ENCODE measurements at places on chromosomes 13 and 19.

- DNase-seq = no peak
These were observed 41.5 kb downstream of the NOTCH3 start for GRCh38 chr19:15159251-15159650.

GRCh38 chr13:110258876-110259631 lies 47.9 kb downstream of the COL4A1 start:
- DNase-seq = no peak

DNA sequence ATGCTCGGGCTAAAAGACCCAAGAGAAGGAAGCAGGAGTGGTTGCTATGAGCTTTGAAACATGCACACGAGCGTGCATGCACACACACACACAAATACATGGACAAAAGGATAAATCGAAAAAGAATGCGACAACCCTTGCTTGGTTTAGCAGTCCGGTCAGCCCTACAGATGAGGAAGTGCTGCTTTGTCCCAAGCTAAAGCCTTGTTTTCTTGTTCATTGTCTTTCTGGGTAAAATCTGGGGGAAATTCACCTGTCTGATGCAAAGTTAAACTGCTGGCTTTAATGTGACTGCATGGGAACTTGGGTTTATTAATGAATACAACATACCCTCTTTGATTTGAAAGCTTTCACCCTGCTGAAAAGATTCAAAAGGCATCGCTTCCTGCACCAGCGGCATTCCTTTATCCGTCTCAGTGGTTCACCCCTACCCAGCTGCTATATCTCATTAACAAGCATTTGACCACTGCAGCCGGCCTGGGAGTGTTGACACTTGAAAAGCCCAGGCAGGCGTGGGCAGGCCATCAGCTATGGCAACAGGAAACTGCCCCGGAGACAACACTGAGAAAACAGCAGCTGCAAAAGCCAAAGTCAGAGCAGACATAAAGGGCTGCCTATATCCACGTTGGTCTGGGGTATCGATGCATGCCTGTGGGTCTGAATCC lies 301.7 kb downstream of the NDFIP2 start:
- DNase-seq = no peak

GRCh38 chr13:99218126-99218525 lies 17.5 kb downstream of the UBAC2 start:
- DNase-seq = no peak

DNA sequence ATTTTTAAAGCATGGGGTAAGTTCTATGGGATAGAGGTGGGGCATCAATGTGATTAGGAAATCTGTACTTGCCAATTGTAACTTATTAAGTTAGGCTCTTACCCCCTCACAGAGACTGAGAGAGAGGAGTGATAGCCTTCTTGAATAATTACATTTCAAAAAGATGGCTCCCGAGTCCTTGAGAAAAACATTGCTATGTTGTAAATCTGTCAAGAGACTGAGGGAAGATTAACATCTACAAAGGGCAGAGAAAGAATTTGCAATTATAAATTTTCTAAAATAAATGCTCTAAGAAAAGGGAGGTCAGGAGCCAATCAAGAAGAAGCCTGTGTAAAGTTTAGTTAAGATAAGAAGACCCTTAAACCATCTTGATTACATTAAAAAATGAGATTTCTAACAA lies 1570.8 kb downstream of the OLFM4 start:
- DNase-seq = no peak

GRCh38 chr19:40599331-40599901 lies 1.8 kb upstream of the LTBP4 start:
- peak; percentile 21 for DNase-seq

- DNase-seq = no peak
These were observed 8.4 kb upstream of the PTPRS start for GRCh38 chr19:5349041-5349440.

Measured in activated T-cell treated with anti-CD3 and anti-CD28 coated beads, Interleukin-2, amount 50 U/mL, for 72 hours (primary cell).